Foreskin keratinocyte (primary cell): ENCODE measurements at places on chromosomes 3 and 15.
A peak's percentile ranks its signal among the peaks of the same experiment; 100 is the strongest.

DNA sequence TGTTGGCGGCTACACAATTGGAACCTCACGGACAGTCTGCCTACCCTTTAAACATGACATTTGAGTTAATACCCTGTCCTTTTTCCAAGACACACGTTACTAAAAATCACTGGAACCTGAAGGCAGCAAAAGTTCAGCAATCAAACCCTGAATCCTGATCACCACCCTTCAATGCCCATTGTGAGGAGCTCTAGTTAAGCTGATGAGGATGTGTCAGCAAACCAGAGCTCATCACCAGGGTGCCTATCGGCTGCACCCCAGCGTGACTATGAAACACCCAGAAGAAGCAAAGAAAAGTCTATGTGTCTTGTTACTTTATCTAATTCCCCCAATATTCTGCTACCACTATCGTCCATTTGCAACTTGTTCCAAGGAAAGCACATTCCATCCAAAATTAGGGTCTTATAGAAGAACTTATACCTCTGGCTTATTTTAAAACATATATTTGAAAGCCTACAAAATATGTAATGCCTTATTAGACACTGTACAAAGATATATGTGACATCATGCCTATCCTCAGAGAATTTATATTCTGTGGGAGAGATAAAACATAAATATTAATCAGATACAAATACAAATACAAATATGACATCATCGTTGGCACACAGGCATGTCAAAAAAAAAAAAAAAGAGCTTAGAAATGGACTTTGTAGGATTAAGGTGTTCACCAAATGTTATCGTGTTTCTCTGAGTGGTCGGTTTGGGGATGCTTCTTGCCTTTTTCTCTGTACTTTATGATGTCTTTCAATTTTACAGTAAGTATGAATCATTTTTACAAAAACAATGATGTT lies 219.7 kb upstream of the SETMAR start:
- DNase-seq = no peak

- no peak for DNase-seq
These were observed 64.3 kb downstream of the RYK start for GRCh38 chr3:134186391-134186790.

- DNase-seq = no peak
These were observed 73.6 kb downstream of the TM4SF4 start for GRCh38 chr3:149547954-149548668.

GRCh38 chr15:88741671-88742070 lies 61.6 kb upstream of the ACAN start:
- DNase-seq = no peak

GRCh38 chr3:49462222-49462621 lies 7.8 kb upstream of the DAG1 start:
- peak; percentile 27 for DNase-seq

GRCh38 chr3:17626395-17626794 lies 116.0 kb downstream of the TBC1D5 start:
- no peak for DNase-seq

- peak; percentile 20 for DNase-seq
These were observed 17.2 kb downstream of the QRICH1 start for GRCh38 chr3:49076646-49077045.

DNA sequence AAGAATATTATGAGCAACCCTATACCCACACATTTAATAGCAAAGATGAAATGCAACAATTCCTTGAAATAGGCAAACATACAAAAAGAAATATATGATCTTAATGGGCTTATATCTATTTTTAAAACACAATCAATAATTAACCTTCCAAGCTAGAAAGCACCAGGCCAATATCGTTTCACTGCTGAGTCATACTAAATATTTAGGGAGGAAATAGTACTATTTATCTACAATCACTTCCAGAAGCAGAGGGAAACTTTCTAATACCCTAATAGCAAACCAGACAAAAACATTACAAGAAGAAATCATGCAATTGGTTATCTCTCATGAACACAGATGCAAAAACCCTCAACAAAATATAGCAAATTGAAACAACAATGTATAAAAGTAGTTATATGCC lies 207.8 kb downstream of the MTHFS start:
- no peak for DNase-seq

- no peak for DNase-seq
These were observed 1.0 kb upstream of the PCBP4 start for GRCh38 chr3:51968170-51968775.

DNA sequence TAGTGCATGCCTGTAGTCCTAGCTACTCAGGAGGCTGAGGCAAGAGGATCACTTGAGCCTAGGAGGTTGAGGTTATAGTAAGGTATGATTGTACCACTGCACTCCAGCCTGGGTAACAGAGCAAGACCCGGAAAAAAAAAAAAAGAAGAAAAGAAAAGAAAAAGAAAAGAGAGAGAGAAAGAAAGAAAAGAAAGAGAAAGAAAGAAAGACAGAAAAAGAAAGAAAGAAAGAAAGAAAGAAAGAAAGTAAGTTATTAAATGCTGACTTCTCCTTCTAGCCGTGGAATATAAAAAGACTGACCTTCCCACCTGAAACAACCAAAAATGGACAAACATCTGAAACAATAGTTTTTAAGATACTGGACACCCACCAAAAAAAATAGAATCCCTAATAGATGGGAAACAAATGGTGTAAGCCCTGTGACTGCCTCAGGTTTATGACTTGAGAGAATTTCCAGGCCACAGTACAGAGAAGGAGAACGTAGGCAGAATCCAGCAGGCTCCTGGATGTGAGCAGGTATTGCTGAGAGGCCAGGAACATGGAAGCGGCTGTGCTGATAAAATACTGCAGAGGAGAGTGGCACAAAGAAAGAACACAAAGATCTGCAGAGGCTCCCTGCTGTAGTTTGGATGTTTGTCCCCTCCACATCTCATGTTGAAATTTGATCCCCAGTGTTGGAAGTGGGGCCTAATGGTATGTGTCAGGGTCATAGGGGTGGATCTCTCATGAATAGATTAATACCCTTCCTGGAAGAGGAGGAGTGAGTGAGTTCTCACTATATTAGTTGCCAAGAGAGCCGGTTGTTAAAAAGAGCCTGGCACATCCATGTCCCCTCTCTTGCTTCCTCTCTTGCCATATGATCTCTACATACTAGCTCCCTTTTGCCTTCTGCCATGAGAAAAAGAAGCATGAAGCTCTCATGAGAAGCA lies 41.8 kb upstream of the PRSS50 start:
- no peak for DNase-seq

DNA sequence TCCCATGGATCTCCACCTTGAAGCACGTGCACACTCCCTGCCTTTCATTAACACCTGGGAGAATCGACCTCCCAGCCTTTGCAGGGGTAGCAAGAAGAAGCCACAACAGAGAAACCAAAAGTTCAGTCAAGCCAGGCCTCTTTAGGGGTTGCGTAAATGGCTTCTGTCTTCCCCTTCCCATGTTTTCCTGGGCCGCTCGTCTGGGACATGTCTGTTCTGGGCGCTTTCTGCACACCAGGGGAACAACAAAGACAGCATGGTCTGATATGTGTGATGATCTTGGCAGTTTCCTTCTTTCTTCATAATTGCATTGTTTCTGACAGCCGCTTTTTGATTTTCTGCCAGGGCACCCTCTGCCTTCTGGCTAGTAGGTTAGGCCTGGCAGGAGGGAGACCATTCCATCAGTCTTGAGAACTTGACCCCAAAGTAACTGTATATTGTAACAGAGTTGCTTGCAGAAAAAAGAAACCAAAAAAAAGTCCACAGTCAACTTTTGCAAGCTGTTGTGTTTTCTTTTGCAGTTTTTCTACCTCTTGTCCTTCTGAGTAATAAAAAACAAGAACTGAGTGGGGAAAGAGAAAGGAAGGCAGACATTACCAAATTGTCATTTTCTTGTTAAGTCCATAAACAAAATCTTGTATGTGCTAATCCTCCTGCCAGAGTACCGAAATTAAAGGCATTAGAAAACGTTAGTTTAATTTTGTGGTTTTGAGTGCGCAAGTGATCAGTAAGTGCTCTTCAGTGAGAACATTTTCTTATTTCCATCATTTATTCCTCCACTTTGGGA lies 56.0 kb upstream of the FURIN start:
- DNase-seq = no peak

DNA sequence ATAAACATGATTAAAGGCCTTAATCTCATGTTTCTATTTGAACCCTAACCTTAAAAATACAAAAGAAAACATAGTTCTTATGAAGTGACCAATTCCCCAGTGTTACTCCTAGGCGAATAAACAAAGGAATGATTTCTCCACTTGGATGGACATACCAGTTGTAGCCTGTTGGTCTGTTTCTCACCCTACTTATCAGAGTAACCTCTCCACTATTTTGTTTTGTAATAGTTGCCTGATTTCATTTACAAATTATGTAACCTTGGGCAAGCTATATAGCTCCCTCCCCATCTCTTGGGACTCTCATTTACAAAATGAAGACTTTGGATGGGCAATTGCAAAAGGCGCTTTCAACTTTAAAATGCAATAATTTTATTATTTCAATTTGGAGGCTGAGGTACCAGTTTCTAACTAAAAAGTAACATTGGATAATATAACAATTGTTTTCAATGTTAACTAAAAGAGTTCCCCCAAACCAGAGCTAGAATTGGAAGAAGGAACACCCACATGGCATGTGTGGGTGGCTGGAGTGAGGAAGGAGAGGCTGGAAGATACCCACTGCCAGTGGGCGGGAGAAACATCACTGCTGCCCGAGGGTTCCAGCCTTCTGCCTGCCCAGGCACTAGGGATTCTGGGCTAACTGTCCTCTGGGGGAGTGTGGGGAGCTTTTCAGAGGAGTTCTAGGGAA lies 74.2 kb downstream of the RFTN1 start:
- no peak for DNase-seq

GRCh38 chr3:141308588-141309218 lies 59.6 kb upstream of the ZBTB38 start:
- peak; percentile 76 for DNase-seq

- DNase-seq = no peak
These were observed 12.8 kb upstream of the SHC4 start for GRCh38 chr15:48976444-48977088.

- no peak for DNase-seq
These were observed 134.4 kb downstream of the SMAD6 start for GRCh38 chr15:66836231-66837030.

- DNase-seq = no peak
These were observed 3.1 kb upstream of the RAD54L2 start for GRCh38 chr3:51535146-51536019.

DNA sequence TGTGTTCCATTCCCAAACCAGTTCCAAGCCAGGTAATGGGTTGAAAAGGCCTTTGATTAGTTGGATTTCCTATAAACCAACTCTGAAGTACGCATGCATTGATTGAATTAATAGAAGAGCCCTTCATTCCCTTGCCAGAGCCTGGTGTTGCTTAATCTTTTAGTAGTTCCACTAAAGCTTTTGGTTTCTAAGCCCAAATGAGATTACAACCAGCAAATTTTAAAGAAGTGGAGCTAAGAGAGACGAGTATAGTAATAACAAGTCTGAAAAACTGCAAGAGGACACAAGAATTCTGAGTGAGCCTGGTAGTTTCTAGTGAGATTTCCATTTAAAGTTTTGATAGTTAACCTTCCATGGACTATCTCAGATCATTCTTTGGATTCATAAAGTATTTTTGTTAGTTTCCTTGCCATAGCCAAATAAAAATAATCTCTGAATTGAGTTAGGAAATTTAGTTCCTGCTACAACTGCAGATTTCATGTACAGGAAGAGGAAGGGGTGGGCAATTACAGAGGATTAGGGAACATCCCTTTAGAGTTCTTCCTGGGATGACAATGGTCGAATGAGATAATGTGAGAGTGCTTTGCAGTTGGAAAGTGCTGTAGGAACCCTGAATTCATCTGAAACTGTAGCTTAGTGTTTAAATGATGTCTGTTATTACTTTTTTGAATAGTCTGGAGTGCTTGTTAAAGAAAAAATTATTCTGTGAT lies 136.8 kb downstream of the FNDC3B start:
- DNase-seq = no peak

DNA sequence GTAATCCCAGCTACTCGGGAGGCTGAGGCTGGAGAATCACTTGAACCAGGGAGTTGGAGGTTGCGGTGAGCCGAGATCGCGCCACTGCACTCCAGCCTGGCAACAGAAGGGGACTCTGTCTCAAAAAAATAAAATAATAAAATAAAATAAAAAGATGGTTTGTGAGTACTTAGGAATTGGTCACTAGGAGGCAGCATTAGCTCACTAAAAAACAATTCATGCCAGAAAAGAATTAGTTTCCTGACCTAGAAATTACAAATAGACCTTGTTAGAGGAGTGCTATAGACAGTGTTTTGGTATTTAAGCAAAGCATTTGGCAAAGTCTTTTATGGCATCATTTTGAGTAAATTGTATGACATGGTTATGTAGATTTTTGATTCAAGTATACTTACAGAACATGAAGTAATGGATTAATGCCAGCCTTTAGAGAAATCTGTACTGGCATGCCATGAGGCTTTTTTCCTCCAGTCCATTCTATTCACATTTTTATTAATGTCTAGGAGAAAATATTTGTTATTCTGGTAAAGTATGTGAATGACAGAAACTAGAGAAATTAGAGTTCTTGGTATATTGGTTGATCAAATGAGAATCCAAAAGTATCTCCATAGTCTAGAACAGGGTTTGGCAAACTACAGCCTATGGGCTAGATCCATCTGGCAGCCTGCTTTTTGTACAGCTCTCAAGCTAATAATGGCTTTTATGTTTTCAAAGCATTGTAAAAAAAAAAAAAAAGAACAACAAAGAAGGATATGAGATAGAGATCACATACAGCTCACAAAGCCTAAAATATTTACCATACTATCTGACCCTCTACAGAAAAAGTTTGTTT lies 81.6 kb downstream of the LRRC49 start:
- peak; percentile 52 for DNase-seq

DNA sequence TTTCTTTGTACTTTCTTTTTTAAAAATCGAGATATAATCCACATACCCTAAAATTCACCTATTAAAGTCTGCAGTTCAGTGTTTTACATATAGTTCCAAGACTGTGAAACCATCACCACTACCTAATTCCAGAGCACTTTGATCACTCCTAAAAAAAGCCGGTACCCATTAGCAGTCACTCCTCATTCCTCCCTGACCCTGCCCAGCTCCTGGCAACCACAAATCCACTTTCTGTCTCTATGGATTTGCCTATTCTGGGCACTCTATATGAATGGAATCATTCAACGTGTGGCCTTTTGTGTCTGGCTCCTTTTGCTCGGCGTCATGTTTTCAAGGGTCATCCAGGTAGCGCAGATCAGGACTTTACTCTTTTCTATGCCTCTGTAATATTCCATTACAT lies 17.3 kb downstream of the TRPM1 start:
- DNase-seq = no peak

DNA sequence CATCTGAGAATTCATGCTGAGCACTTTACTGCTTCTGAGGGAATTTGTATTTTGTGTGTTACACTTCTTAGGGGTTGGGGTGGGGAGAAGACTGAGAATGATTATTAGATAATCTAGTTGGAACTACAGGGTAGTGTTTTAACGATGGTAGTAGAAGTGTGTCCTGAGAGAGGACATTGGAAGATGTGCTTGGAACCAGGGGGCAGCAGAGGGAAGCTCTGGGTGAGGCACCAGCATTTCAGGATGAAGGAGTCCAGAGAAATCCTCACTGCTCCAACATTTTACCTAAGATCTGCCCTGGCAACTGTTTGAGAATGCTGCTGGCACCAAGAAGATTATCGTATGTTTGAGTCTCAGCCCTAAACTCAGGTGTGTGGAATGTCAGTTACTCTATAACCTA lies 145.5 kb downstream of the SQOR start:
- DNase-seq = no peak
